SW480 (cell line): ENCODE measurements at places on chromosomes 2 and 18.
A peak's percentile ranks its signal among the peaks of the same experiment; 100 is the strongest.

- no peak for DNase-seq
Measured at GRCh38 chr2:9803023-9803805, 40.1 kb upstream of the TAF1B start.

DNA sequence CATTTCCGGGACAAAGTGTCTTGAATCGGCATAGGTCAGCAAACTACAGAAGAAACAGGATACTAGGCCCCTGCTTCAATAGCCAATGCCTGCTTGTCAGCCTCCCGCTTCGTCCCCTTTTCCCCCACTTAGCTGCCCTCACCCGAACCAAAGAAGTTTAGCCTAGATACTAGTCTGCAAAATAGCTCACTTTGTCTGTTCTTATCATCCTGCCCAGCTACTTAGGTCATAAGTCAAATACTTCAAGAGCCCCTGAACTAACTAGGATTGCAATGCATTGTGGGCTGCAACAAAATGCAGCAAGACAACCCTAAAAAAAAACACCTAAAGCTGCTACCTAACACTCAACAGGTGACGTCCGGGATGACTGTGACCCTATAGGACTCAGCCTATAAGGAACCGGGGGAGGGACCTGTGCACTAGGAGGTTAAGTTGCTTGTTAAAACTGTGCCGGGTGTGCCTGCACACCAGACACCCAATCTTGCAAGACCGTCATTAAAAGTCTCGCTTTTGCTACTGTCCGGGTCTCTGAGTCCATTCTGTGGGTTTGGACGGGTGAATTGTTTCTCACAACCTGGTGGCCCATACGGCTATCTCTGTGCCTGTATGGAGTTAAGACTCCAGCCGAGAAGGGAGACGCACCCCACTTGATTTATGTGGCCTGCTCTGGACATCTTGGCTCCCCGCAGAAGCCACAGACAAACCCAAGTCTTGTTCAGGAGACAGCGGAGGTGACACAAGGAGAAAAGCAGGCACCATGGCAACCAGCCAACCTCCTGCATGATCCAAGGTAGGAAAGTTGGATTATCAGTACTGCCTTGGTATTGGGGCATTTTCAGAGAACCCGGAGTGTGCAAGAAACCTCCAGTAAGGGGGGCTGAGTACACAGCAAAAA is 105.9 kb downstream of the HIBCH start:
- no peak for DNase-seq

DNA sequence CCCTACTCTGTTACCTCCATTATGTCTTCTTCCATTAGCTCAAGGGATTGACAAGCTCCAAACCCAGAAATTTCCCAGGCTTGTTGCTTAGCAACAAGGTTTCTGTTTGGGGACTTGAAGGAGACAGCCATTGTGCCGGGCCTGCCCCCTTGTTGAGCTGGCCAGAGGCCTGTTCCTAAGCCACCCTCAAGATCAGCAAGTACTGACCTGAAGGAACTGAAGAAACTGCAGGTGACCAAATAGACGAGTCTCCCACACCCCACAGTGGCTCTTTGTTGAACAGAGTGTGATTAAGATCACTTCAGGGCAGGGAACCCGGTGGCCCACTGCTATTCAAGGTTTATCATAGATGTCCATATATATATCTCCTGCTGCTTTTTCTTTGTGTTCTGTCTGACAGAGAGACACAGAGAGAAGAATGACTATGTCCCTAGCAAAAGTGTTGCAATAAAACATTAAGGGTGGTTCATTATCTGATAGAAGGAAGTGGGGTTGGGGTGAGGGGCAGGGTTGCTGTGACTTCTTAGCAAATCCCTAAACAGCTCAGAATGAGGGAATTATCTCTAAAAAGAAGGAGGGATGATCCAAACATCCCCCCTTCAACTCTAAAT is 69.2 kb downstream of the RNF144A start:
- no peak for DNase-seq

DNA sequence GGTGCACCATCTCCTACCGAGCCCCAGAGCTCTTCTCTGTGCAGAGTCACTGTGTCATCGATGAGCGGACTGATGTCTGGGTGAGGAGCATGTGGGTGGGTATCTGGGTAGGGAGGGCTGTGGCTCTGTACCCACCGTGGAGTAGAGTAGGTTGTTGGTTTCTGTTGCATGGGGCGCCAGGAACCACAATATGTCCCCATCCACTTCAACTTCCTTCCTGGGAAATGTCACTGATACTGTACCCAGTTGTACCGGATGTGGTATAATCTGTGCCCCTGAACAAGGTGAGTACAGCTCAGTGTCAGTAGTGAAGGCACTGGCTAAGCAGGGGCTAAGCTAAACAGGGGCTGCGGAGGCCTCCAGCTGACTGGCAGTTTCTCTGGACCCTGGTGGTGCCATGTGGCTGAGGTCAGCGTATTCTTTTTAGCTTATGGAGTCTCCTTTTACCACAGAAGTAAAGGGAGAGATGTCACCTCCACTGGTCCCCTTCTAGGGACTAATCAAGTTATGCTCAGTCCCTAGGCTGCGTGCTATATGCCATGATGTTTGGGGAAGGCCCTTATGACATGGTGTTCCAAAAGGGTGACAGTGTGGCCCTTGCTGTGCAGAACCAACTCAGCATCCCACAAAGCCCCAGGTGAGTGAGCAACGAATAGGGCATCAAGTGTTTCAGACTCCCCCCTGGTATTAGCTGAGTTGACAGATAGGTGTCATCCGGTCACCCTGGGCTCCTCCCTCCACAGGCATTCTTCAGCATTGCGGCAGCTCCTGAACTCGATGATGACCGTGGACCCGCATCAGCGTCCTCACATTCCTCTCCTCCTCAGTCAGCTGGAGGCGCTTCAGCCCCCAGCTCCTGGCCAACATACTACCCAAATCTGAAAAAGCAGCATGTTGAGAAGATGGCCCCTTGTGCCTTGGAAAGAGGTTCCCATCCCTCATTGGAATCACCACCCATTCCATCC is 2.7 kb downstream of the STK16 start:
- DNase-seq, result no peak

DNA sequence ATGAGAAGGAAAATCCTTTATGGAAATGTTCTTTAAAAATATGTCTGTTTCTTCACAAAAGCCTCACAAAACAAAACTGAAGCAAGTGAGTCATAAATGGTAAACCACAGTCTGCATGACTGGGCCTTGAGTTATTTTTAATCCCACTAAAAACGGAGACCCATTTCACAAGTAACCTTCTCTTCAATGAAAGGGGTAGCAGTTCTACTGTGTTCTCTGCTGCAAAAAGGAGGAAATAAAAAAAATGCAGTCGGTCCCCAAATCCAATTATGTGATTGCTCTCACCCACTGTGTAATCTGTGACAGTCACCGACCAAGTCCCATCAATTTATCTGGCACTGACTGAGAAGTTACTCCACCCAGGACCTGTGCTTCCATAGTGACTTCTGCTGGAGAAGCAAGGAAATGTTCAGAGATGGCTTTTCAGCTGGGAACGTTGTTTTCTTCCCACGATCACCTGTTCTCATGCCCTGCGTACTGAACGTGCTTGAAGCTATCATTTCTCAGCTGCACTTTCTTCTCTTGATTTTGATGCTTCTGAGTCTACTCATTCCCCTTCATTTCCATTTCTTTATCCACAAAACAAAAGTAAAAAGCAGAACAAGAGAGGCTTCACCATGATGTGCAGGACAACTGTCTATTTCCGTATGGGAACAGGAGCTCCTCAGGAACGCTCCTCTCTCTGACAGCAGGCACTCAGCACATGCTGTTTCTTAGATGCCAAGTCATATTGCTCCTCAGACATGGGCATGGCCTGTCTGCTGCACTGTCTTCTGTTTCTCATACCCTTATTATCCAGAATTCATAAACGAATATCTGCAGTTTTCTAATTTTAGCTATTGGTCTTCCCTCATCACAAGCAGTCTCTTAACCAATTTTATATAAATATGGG is 80.0 kb upstream of the TMEM200C start:
- DNase-seq, result peak; percentile 9

- no peak for DNase-seq
Measured at GRCh38 chr2:221482666-221483455, 89.2 kb downstream of the EPHA4 start.

DNA sequence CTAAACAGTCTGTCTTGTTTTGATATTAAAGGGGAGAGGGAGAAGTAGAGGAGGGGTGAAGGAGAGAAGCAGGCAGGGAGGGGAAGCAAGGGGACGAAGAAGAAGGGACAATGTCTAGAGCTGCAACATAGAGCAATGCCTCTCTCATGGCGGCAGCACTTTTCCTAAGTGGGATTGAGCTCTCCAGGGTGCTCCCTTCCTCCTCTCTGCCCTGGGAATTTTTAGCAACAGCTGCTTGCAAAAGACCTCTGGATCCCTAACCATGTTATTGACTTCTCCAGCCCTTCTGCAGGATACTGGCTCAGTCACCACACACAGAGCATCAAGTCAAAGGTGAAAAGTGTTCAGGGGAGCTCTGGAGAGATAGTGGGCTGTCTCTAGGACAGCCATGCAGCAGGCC is 734.9 kb downstream of the EPHA4 start:
- no peak for DNase-seq

GRCh38 chr2:186623084-186623483 is 33.2 kb downstream of the ITGAV start:
- DNase-seq, result no peak

GRCh38 chr2:62482558-62483352 is 23.2 kb downstream of the TMEM17 start:
- DNase-seq, result no peak

DNA sequence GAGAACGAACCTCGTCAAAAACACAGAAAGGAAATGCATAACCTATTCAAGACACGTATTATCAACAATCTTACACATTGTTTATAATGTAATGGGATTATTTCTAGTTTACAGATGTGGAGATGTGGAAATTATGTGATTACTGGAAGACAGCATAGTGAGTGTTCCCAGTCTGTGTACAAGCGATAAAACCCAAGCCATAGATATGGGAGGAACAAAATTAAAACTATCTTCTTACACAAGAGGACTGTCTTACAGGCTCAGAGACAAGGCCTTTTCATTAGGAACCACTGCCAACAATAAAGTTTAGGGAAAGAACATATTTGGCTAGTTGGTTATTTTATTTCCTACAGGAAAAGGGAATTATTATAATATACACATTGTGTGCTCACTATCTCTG is 20.3 kb downstream of the COBLL1 start:
- no peak for DNase-seq

GRCh38 chr2:162824304-162824703 is 14.3 kb downstream of the KCNH7 start:
- DNase-seq, result no peak

DNA sequence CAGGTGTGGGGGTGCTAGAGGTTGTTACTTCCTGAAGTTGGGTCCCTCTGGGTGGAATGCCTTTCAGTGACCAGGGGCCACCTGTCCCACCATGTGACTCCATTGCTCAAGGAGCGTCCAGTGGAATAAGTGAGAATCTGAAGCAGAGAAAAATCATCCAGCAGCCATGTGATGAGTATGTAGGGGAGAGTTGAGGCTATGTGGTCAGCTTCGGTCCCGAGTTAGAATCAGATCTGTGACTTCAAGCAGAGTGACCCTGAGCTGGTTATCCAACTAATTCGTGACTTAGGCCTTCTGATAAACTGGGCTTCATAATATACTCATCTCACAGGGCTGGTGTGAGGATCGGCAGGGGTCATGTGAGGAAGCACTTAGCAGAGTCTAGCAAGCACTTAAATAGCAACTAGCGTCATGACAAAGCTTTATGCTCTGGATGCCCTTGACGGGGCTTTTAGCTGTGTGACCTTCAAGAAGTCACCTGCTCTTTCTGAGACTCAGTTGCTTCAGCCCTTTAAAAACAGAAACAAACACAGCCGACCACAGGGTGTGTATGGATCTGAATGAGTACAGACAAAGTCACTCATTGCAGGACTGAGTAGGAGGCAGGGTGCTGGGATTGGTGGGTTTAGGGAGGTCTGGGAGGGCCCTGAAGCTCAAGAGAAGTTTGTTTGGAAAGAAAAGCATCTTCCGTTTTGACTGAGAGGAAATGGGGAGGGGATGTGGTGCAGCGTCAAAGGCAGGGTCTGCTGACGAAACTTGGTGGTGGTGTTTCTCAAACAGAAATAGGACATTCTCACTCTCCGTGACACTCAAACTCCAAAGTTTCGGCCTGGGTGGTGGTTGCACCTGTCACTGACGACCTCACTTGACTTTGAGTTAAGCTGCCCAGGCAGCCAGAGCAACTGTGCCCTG is 264.0 kb upstream of the CXCR4 start:
- no peak for DNase-seq

- no peak for DNase-seq
Measured at GRCh38 chr2:150695451-150696135, 208.1 kb upstream of the RND3 start.

DNA sequence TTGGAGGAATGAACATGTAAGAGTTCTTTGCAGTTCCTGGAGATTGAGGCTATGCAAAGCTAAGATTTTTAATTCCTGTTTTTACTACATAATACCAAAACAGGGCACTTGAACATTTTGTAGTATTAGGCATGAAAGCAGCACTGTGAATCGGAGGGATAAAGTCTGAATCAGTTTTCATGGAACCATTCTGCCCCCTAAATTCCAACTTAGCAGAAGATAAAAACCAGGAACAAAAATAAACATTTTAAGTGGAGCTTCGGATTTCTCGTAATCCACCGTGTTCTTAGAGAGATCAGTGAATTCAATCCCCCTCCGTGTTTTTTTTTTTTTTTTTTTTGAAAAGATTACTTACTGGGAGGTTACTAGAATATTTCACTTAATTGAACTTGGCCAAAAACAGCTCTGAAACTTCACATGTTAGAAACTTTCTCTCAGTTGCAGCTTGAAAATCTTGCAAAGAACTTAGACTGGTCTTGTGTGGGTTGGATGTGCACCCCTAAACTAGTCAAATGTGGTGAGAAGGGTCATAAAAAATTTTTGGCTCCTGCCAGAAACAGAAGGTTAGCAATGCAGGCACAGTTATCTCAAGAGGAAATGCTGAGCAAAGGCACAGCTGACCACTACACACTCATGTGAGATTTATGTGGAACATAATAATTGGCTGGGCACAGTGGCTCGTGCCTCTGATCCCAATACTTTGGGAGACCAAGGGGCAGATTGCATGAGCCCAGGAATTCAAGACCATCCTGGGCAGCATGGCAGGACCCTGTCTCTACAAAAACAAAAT is 145.4 kb upstream of the RNF152 start:
- no peak for DNase-seq

GRCh38 chr2:240469239-240469636 is 33.8 kb downstream of the GPC1 start:
- DNase-seq, result no peak

GRCh38 chr2:28648147-28648546 is 103.5 kb upstream of the PPP1CB start:
- peak; percentile 44 for DNase-seq

- no peak for DNase-seq
Measured at GRCh38 chr2:86189782-86190416, 5.4 kb downstream of the IMMT start.
